ENCODE measurements at places on chromosomes 16 and 17.

DNA sequence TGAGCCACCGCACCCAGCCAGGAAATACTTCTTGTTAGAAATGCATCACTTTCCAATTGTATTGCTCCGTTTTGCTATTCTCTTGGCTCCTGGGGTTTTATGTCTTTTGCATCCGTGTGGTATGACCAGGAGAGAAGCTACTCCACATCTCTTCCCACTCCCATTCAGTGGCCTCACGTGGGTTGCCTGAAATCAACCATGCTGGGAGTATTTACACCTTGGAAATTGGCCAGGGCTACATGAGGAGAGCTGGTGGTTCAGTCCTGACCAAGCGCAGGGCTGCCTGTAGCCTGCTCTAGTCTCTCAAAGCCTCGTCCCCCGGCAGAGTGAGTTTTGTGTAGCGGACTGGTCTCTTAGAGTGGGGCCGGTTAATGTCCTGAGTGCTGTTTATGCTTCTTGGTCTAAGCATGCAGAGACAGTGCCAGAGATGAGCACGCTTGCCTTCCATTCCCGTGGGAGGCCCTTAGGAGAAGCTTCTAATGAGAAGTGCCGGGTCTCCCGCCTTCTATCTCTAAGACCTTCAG, 3.8 kb downstream of the WFDC1 start:
- DNase-seq = no peak

- DNase-seq = no peak
Measured at GRCh38 chr16:46895399-46896313, 11.5 kb downstream of the GPT2 start.

GRCh38 chr17:63558441-63558840, 8.2 kb downstream of the DCAF7 start:
- DNase-seq = no peak

DNA sequence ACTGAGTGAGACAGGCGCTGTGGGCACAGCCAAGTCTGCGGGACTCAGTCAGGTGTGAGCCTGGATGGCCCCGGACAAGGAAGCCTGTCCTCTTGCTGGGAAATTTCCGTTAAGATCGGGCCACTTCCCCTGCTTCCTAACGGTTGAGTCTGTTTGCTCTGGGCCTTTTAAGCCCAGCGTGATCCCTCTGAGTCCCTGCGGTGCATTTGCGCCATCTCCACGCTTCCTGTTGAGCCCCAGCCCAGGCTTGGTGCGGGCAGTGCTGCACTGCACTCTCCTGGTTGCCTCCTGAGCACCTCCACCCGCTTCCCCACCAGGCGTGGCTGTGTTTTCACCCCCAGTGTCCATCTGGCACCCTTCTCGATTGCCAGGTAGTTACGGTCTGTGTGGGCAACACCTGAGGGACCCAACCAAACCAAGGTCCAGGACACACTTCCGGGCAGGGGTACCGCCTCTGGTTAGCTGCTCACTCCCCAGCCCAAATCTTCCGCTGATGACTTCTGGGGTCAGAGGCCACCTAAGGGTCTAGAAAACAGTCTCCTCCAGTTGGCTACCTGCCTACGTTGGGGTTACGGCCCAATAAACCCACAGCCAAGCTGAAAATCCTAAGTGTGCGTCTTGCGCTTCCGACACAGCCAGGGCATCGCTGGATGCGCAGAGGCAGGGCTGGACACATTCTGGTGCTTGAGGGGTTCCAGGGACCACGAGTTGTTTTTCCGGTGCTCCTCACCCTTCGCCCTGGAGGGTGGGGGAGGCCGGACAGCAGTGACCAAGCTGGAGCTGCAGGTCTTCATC, 1.4 kb upstream of the SLC25A10 start:
- peak; percentile 67 for DNase-seq

DNA sequence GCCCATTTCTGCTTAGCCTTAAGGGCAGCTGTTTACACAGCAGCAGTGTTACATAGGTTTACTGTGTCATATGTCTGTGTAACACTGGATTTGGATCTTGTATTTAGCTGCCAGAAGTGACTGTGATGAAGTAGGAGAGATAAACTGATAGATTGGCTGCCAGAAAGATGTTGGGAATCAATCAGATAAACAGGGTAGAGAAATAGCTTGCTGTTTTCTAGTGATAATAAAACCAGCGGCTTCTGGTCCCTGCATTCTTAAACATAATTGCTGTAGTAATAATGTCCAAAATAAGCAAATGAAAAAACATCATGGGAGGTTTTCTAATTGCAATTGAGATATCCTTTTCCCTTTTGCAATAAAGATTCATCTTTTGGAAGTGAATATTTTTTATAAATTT, 68.7 kb downstream of the AATF start:
- DNase-seq = no peak

GRCh38 chr16:78428193-78428592, 328.7 kb downstream of the WWOX start:
- no peak for DNase-seq

DNA sequence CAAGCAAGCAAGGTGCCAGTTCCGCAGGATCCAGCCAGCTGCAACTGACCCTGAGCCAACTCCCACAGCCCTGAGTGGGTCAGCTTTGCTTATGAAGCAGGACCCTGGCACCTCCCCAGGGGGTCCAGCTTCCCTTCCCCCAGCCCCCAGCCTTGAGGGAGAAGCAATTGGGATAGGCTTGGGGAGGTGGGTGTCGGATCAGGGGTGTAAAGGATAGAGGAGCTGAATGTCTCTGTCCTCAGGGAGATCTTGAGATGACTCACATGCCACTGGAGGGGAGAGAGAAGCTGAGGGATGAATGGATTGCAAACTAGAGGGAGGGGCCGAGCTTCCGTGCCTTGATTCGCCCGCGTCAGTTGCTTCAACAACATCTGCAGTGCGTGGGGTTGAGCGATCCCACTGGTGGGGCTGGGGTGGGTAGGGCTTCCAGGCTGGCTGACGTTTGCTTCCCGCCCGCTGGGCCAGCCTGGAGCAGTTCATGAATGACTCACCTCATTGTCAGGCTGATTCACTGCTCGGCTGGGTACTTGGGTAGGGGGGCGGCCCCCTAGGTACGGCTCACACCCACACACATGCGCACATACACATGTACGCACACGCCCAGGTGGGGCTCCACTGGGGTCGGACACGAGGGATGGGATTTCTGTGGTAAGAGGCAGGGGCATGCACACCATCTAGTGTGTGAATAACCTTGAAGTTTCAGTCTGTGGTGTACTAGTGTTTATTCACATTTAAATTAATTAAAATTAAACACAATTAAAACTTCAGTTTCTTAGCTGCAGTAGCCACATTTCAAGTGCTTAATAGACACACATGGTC, 3.6 kb upstream of the HROB start:
- DNase-seq = peak; percentile 94

DNA sequence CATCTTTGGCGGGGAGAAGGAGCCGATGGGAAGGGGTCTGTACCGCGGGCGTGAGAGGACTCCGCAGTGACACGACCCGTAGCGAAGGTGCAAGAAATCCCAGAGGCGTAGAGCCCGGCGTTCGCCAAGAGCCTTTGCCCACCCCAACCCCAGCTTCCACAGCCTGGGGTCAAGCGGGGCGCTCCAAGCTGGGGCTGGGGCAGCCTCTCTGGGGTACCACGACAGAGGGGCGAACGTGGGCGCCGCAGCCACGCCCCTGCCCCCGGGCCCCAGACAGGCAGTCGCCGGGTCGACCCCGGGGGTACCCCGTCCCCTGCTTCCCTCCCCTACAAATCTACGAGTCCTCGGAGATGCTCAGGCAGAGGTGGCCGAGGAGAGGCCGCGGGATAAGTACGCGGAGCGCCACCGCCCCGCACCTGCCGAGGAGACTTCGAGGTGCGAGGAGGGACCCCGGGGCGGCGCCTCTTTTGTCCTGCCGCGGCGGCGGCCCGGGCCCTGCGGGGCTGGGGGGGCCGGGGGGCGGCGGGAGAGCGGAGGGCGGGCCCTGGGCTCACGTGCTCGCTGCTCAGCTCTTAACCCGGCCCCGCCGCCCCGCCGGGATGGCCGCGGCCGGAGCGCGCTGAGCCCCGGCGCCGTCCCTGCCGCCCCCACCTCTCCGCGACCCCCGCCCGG, at the start of gene ADAM11:
Gene ADAM11, plus strand, starts transcription at position 575 of the 672 bp plus-strand sequence. CDS start 212 bp downstream, outside the sequence.
- no peak for DNase-seq

- DNase-seq = no peak
Measured at GRCh38 chr17:81931557-81932332, 4.2 kb upstream of the MAFG start.

GRCh38 chr17:3957735-3958599, 6.3 kb downstream of the ATP2A3 start:
- DNase-seq = no peak

DNA sequence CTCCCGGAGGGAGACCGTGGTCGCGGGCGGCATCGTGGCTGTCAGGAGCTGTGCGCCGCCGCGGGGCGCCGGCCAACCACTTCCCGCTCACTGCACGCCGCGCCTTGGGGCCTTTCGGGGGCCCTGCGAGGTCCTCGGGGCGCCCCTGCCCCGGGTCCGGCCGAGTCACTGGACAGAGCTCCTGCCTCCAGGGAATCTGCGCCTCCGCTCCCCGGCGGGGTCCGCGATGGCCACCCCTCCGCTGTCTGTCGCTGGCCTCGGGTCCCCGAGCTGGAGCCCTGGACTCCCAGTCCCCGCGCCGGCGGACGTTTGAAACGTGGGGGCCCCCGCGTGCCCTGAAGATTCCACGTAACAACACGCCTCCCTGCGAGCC, at the start of gene QRICH2:
Gene QRICH2, minus strand, starts transcription at position 311 of the 373 bp plus-strand sequence. Its CDS starts 278 bp downstream, at position 33.
- DNase-seq = no peak

GRCh38 chr16:17654571-17654970, 183.8 kb upstream of the XYLT1 start:
- no peak for DNase-seq

- DNase-seq = peak; percentile 37
Measured at GRCh38 chr17:45222014-45222288, 266 bp downstream of the FMNL1 start.

- DNase-seq = no peak
Measured at GRCh38 chr17:40112191-40112711, 9.5 kb upstream of the MSL1 start.

GRCh38 chr17:48522031-48522653, 8.7 kb downstream of the HOXB1 start:
- DNase-seq = no peak

- no peak for DNase-seq
Measured at GRCh38 chr16:74046524-74046923, 250.1 kb upstream of the PSMD7 start.

GRCh38 chr17:59842901-59843652, 49.7 kb downstream of the TUBD1 start:
- DNase-seq = peak; percentile 92

DNA sequence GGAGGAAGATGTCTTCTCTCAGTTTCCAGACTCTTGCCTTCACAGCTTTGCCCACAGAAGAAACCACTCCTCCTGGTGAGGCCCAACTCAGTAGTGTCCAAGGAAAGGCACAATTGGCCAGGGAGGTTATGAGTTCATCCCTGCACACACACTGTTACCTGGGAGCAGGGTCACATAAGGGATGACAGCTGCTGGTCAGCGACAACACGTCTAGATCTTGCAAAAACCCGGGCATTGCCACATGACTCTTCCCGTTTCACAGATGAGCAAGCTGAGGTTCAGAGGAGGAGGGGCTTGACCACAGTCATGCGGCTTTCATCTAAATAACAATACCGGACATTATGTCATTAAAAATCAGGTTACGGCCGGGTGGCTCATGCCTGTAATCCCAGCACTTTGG, 186.0 kb downstream of the COPRS start:
- no peak for DNase-seq

- DNase-seq = peak; percentile 35
Measured at GRCh38 chr16:82793528-82794245, 166.9 kb downstream of the CDH13 start.

DNA sequence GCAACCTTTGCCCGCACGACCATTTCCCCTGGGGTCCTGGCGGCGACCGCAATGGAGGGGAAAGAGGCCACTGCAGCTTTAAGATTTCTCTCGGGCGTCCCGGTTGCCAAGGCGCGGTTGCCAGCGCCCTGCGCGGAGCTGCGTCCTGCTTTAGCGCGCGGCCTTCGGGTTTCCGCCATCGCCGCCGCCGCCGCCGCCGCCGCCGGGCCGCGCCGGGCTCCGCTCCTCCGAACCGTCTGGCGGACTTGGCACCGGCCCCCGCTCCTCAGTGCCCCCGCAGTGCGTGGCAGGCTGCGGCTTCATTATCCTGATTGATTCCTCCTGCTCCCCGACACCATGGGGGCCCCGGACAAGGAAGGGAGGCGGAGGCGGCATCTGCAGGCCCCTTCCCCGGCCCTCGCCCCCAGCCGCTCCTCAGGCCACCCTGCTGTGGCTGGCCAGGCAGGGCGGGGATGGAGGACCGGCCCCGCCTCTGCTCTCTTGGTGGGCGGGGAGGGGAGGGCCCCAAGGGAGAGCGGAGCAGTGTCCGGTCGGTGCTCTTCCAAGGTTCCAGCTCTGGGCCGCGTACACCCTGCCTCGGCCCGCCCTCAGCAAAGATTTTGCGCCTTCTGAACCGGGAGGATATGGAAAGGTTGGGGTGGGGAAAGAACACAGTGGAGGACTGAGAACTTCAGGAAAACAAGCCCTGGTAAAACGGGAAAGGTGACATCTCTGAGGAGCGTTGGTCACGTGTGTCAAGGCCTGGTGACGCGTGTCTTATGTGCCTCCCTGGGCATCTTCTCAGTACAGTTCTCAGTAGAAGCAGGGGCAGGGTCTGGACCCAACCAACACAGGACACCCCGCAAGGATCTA, 34.0 kb downstream of the NEUROD2 start:
- DNase-seq = peak; percentile 68

DNA sequence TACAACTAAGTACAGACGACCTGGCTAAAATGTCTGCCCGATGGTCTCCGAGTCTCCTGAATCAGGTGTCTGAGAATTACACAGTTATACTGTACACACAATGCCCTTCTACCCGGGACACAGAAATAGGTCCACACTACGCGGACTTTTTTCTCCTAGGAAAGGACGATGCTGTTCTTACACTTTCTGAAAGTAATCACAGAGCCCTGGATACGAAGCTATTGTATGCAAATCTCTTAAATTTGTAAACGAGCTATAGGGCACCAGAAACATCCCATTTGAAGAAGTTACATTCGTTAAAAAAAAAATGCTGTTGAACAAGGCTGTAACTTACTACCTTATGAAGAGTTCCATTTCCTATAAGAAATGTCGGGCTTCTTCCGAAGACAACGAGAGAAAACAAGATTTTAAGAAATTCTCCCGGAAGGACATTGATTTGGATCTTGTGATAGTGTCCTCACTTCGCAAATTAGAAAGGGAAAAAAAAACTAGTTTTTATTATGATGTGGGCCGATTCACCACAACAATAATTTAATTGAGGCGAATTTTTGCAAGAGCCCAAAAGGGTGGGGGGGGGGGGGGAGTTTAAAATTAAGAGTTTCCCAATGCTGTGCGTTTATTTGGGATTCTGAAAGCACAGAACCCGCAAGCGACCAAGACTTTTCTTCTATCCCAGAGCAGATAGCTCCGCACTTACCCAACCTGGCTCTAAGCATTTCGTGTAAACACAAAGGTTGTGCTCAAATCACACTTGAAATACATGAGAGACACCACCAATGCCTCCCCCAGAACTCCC, 1.5 kb upstream of the SOX9 start:
- DNase-seq = no peak

- DNase-seq = peak; percentile 87
Measured at GRCh38 chr16:57357330-57358085, 1.1 kb upstream of the CCL22 start.

GRCh38 chr16:3835089-3835602, 45.4 kb downstream of the CREBBP start:
- DNase-seq = no peak

GRCh38 chr16:66212428-66212827, 154.1 kb upstream of the CDH5 start:
- peak; percentile 42 for DNase-seq

Measured in suppressor macrophage (primary cell).